ENCODE measurements at places on chromosomes 2 and 18. TPM values are rescaled to one million over a fixed set of nuclear protein-coding genes. Genes with fewer than 3 reads are reported as not detected.

- no peak overlapping the region for H3K4me3 ChIP-seq
- H3K27me3 ChIP-seq, result no peaks in the 10 kb centered on the region
- no peaks in the 10 kb centered on the region for H3K36me3 ChIP-seq
- no peak overlapping the region for H3K27ac ChIP-seq
- no peak for DNase-seq
These were observed 221.0 kb downstream of the WDR7 start for GRCh38 chr18:56872140-56872539.

DNA sequence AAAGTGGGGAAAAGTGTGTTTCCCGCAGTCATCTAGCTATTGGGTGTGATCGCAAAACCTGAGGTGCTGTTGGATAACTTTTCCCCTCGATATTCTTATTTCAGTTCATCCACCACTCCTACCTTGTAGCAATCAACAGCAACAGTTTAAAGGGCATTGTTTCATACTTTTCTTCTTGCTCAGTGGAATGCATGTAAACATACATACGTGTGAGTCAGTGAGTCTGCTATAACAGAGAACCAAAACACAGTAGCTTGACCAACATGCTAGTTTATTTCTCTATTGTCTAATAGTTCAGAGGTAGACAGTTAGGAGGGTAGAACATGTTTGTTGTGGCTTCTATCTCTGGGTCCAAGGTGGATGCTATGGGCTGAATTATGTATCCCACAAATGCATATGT is 77.6 kb upstream of the FOXI3 start:
- no peak overlapping the region for H3K27ac ChIP-seq
- no peaks in the 10 kb centered on the region for H3K27me3 ChIP-seq
- H3K36me3 ChIP-seq, result no peaks in the 10 kb centered on the region
- no peaks in the 10 kb centered on the region for H3K4me1 ChIP-seq
- DNase-seq, result no peak
- no peak overlapping the region for H3K4me3 ChIP-seq

GRCh38 chr2:149653831-149654445 is 66.4 kb upstream of the MMADHC start:
- no peak overlapping the region for H3K4me3 ChIP-seq
- DNase-seq, result no peak
- no peaks in the 10 kb centered on the region for H3K27me3 ChIP-seq
- peaks cover 5% of the 10 kb centered on the region for H3K4me1 ChIP-seq

- no peak overlapping the region for H3K4me3 ChIP-seq
- no peak overlapping the region for H3K27ac ChIP-seq
- H3K27me3 ChIP-seq, result peaks cover 2% of the 10 kb centered on the region
- no peaks in the 10 kb centered on the region for H3K36me3 ChIP-seq
These were observed 56.4 kb upstream of the SEMA4C start for GRCh38 chr2:96926236-96926635.

The RBFA gene
- 30.5 TPM for total RNA-seq

Data from endothelial cell of umbilical vein (primary cell).